ENCODE measurements at places on chromosomes 5 and 9. TPM values are rescaled to one million over a fixed set of nuclear protein-coding genes. Genes with fewer than 3 reads are reported as not detected.

CCL27 gene
- total RNA-seq = not detected

SGTB gene
- total RNA-seq = 14.7 TPM

LIFR gene
- total RNA-seq = 463 TPM

LRRC26 gene
- total RNA-seq = not detected

PCSK1 gene
- 9.7 TPM for total RNA-seq

IL7R gene
- 0.50 TPM for total RNA-seq

MBLAC2 gene
- total RNA-seq = 9.9 TPM

ADCY2 gene
- total RNA-seq = 17.0 TPM

GLRA1 gene
- 9.8 TPM for total RNA-seq

PTGES gene
- 0.55 TPM for total RNA-seq

ZNF367 gene
- total RNA-seq = 0.25 TPM

SLC36A3 gene
- total RNA-seq = 0.23 TPM

RGS7BP gene
- total RNA-seq = 0.10 TPM

OBP2B gene
- total RNA-seq = not detected

MSX2 gene
- 0.11 TPM for total RNA-seq

NMUR2 gene
- 0.50 TPM for total RNA-seq

SPATA24 gene
- total RNA-seq = 9.8 TPM

GADD45G gene
- 1.8 TPM for total RNA-seq

FBXO4 gene
- total RNA-seq = 2.1 TPM

PCDHGB1 gene
- 4.4 TPM for total RNA-seq

ORM2 gene
- total RNA-seq = 0.46 TPM

SH3TC2 gene
- 1.0 TPM for total RNA-seq

RHOBTB3 gene
- total RNA-seq = 296 TPM

BNC2 gene
- total RNA-seq = 38.9 TPM

GPR150 gene
- total RNA-seq = 0.53 TPM

ABLIM3 gene
- total RNA-seq = 11.4 TPM

PTGS1 gene
- total RNA-seq = 0.22 TPM

CD74 gene
- total RNA-seq = 1.0 TPM

FAM120AOS gene
- total RNA-seq = 27.5 TPM

IL9 gene
- total RNA-seq = not detected

All from motor neuron (in vitro differentiated cells).